Daoy (cell line): ENCODE measurements at places on chromosomes 11 and 22. TPM values are rescaled to one million over a fixed set of nuclear protein-coding genes. Genes with fewer than 3 reads are reported as not detected.

SUSD2 gene
- 0.29 TPM in 1 of 2 replicates, not detected in the other for total RNA-seq

DUSP8 gene
- total RNA-seq: 0.69 and 1.2 TPM in 2 replicates

RBMXL2 gene
- not detected in 2 replicates for total RNA-seq

KRTAP5-7 gene
- total RNA-seq: not detected in 2 replicates

MS4A15 gene
- total RNA-seq: not detected in 2 replicates

PIH1D2 gene
- total RNA-seq: 1.1 and 8.7 TPM in 2 replicates

DNAJB7 gene
- not detected in 2 replicates for total RNA-seq

ZNF280A gene
- total RNA-seq: 0.06 TPM in 1 of 2 replicates, not detected in the other

FOLR2 gene
- not detected in 2 replicates for total RNA-seq

DNA sequence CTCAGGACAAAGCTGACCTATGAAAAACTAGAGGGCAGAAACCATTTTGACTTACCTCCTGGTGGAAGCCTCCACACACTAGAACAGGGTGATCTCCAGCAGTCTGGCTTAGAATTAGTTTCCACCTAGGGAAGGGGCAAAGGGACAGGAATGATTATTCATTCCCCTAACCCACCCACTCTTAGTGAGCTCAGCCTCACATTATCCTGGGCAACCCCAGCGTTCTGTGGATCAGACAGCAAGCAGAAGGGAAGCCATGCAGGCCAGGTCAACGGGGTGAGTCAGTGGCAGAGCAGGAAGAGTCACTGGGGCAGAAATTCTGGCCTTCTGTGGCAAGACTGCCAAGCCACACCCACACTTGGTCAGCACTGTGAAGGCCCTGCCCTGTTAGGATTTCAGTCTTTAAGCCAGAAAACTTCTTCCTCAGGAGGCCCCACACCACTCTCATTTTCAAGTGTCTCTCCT is 10.5 kb downstream of the NUMA1 start:
- DNase-seq: peak; percentile 85

DNA sequence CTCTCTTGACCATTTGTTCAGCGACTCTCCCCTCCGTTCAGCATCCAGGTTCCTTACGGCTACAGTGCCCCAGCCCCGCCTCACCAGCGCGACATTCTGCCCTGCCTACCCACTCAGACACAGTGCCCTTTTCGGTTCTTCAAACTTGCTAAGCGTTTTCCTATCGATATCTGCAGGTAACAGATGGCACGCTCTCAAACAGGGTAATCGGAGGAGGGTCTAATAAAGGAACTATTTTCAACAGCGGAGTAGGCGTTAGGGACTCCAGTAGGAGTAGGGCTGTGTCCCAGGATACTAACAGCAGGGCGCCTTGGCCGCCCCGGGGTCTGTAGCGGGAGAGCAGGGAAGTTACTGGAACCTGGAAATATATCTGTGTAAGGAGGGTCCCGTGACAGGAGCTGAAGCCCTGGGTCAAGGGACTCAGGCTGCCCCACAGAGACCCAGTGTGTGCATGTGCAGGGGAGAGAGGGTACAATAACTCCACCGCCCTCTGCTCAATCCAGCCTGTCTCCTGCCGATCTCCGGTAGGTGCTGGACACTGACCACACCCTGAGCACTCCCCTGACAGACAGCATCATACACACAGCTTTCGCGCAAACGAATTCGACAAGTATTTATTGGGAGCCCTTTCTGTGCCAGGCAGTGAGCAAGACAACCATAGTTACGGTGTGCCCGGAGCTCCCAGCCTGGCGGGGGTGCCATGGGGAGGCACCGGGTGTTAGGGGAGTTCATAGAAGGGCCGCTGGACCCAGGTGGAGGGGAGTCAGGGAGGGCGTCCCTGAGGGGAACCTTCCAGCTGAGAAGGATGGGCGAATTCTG is 2.1 kb downstream of the KLHL35 start:
- DNase-seq: no peak

DNA sequence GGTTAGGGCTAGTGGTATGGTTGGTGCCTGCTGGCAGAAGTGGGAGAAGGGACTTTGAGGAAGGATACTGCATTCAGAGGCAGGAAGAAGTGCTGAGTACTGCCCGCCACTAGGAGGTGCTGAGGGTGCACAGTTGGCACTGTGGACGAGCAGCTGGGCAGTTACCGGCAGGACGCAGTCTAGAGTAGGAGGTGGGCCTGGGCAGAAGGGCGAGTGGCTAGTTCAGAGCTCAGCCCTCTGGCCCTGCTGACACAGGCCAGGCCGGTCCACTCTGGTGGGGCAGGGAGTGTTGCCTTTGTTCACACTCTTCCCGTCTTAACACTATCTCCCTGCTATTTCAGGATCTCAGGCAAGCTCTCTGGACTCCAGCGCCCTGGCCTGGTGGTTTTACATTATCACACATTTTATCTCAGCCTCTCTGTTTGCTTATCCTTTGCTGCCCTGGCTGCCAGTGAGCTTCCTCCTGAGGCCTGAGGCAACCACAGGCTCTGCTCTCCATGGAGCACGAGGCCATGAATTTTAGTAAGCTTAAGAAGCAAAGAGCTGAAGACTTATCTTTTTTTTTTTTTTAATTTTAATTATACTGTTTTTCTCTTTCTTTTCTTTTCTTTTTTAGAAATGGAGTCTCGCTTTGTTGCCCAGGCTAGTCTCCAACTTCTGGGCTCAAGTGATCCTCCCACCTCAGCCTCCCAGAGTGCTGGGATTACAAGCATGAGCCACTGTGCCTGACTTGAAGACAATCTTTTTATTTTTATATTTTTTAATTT is 26.9 kb downstream of the SNAP29 start:
- DNase-seq: peak; percentile 77

DNA sequence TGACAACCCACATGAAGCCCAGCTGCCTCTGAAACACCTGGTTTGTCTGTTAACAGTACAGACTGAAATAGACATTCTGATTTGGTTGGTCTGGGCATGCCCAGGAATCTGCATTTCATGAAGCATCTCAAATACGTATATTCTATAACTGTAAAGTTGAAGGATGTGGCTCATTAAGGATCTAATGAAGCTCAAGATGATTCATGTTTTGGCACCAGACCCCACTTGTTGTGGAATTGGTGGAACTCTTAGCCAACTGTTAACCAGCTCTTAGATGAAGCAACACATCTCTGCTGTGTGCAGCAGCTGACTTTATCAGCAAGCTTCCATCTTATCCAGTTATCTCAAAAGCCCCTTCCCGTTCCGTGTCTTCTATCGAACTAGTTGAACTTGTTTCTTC is 232.2 kb downstream of the INSC start:
- no peak for DNase-seq

DNA sequence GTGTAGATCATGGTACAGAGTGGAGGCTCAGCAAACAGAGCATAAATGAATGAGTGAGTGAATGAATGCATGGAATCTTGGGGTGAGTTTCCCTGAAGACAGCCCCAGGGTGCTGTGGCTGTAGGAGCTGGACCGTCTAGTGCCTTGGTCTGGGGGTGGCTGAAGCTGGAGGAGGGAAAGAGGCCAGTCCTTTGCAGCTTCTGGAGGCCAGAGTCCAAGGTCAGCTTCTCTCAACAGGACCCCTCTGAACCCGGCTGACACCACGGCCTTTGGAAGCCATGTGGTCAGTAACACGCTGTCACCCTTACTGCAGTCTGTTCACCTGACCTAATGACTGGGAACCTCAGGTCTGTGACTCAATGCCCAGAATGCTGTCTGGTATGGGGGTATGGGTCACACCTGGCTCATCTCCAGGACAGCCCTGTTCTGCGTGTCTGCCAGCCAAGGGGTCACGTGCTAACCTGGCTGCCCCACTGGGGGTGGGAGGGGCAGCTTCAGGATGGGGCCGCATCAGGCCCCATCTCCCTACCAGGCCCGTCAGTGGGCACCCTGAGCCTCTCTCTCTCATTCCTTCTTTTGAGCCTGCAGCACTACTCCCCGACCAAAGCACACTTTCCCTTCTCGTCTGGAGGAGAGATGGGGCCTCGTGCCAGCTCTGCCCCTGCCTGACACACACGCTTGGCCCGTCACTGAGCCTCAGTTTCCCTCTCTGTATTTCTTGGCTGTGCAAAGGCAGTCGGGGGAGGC is 24.1 kb upstream of the CHKA start:
- DNase-seq: peak; percentile 29

DNA sequence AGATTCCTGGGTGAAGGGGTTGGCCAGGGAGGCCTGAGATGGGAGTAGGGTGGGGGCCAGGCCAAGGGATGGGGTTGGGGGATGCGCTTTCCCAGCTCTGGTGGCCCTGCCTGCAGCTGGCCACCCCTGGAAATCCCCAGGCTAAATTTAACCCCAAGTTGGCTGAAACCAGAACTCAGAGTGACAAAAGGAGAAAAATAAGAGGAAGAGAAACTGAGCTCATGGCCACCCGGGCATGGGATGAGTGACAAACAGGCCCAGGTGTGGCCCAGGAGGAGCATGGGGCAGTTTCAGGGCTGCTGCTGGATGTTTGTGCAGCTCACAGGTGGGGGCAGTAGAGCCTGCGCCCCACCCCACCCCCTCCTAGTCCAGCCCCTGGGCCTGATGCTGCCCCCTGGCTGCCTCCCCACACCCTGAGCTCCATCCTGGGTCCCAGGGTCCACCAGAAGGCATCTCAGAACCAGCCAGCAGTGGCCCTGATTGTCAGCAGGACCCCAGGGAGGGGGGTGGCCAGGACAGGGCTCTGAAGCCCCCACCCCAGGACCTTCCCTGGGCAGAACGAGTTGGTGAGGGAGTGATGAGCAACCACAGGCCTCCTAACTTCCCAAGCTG is 48.0 kb downstream of the IGLL5 start:
- no peak for DNase-seq

- no peak for DNase-seq
Observed at GRCh38 chr11:8369592-8370205, 106.0 kb upstream of the LMO1 start.

DNA sequence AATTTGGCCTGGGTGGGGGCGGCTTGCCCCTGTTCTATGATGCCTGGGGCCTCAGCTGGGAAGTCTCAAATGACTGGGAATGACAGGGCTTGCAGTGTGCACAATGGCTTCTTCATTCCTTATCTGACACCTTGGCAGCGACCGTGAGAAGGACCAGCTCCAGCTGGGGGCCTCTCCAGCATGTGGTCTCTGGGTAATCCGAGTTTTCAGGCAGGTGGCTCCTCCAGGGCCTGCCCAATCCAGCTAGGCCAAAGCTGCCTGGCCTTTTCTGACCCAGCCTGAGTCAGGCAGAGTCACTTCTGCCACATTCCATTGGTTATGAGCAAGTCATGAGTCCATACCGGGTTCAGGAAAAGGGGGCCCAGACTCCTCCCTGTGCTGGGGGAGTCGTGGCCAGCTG is 646.0 kb downstream of the OPCML start:
- peak; percentile 80 for DNase-seq

DNA sequence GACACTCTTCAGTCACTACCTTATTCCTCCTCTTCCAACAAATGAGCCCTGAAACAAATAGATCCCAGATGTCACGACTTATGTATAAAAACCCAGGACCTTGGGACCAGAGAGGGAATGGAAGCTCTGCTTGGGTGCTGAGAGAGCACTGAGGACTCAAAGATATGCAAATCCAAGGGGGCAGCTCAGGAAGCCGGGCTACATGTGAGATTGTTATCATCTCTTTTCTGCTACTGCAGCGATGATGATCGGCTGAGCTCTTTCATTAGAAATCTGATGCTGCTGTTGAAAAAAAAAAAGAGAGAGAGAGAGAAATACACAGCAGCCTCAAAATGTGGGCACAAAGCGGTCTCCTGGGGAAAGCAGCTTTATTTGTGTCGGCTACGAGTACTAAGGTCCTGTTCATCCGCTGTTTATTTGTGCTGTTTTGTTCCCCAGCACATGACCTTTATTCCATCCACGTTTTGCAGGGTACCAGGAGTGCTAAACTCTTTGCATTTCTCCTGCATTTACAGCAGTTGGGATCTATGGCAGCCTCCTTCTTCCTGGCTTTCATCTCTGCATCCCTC is 120.2 kb downstream of the TRIM29 start:
- DNase-seq: no peak

- no peak for DNase-seq
Observed at GRCh38 chr11:103418014-103418413, 308.8 kb downstream of the DYNC2H1 start.

DNA sequence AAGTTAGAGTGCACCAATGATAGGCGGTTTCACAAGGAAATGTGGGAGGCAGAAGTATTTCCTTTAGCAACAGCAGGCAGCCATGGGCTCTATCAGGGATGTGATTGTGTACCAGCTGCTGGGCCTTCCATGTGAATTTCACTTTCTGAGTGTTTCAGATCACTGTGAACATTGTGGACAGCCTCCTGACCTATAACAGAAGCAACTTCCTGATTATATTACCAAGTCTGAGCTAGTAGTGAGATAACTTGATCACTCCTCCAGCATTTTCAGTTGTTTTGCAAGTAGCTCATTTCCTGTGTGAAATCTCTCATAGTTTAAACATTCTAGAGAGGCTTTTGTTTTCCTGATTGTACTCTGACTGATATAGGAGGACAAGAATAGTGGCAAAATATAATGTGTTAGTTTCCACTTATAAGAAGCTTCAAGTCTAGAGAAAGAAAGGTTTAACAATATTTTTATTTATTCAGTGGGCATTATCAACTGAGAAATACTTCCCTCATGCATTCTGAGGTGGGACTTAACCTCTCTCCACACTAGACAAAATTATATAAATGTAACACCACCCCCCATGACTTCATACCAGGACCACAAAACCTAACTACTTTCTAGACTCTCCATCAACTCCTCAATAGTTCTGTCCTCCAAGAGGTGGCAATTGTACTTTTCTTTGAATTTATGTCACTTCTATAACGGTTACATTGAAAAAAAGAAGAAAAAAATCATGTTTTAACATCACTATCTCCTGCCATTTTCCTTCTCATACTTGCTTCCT is 184.2 kb upstream of the LUZP2 start:
- DNase-seq: no peak

DNA sequence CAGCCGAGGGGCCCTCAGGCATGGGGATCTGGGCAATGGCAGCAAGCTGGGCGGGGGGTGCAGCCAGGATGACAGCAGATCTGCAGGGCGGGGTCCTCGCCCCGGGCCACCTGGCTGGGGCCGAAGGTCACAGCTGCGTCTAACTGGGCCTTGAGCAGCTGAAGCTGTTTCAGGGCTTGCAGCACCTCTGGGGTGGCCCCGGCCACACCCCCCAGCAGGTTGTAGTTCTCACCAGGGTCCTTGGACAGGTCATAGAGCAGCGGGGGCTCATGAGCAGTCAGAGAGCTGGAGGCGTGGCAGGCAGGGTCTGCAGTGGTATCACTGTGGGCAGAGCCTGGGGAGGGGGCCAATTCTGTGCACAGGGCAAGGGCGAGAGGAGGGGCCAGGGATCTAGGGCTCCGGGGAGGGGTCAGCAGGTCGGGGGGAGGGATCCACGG is 2.8 kb downstream of the ARSA start:
- no peak for DNase-seq
